ENCODE measurements at places on chromosomes 16 and 17. TPM values are rescaled to one million over a fixed set of nuclear protein-coding genes. Genes with fewer than 3 reads are reported as not detected.
A peak's percentile ranks its signal among the peaks of the same experiment; 100 is the strongest.

Gene RHBDL3
- not detected for total RNA-seq

Gene DCAF7
- total RNA-seq: 35.7 TPM

Gene MILR1
- total RNA-seq: 0.71 TPM

GRCh38 chr17:32970281-32970680 lies 21.4 kb upstream of the SPACA3 start:
- no peak for DNase-seq

DNA sequence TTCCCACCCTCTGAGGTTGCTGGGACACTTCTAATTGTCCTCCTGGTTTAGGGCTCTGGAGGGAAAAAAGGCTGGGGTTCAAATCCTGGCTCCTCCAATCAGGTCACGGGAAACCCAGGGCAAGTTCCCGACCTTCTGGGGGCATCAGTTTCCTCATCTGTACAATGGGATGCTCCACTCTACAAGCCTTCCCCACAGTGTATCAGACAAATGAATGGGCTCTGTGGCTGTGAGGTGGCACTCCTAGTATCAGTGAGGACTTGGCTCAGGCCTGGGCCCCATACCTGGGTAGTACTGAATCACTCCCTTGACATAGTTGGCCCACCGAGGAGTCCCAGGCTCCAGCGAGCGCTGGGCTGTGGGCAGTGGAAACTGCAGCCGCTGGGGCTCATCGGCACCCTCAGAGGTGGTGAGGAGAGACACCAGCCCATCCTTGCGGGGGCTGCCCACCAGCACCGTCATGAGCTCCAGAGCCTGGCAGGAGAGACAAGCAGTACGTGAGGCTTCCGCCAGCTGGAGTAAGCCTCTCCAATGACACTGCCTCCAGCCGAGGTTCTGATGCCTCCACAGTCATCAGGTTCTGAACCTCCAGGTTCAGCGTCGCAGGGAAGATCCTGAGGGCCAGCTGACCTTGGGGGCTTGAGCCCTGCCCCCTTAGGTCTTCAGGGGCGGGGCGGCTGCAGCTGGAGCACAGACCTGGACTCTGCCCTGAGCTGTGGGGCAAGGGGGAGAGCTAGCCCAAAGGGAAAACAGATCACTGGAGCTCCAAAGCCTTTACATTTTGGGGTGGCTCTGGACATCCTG lies 1.2 kb downstream of the GALK1 start:
- DNase-seq: no peak

DNA sequence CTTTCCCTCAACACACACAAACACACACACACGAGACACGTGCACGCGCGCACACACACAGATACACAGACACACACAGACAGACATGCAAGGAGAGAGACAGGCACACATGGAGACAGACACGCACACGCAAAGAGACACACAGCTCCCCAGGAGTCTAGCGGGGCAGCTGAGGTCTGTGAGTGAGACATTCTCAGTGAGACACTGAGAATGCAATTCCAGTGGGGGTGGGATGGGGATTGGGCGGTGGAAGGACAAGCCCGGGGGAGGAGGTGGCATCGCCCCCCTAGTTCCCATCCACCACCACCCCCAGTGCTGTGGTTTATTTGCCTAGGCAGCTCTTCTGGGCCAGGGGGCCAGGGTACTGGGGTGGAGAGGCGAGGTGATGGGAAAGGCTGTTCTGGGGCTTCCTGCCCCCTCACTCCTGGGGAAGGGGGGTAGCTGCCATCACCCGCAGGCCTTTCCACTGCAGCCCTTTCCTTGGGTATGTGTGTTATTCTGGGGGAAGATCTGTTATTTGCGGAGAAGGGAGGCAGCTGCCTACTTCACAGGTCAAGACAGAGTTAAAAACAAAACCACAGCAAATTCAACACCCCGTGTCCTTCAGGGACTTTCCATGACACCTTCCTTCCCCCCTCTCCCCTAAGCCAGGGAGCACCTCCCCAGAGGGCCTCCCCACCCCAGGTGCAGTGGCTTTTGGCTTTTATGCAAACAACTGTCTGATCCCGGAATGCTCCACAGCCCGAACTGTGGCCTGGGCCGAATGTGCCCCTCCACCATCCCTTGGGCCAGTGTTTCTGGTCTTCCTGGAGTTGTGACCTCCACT lies 18.0 kb downstream of the GRB7 start:
- DNase-seq: no peak

DNA sequence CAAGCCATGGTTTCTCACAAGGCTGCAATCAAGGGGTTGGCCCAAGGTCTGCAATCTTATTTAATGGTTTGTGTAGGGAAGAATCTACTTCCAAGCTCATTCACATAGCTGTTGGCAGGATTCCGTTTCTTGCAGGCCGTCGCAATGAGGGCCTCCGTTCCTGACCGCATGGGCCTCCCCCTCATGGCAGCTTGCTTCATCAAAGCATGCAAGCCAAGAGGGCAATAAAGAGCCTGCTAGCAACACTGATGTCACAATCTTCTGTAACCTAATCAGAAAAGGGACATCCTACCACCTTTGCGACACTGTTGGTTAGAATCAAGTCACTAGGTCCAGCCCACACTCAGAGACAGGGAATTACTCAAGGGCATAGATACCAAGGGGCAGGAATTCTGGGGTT lies 95.5 kb downstream of the CCT6B start:
- DNase-seq: no peak

DNA sequence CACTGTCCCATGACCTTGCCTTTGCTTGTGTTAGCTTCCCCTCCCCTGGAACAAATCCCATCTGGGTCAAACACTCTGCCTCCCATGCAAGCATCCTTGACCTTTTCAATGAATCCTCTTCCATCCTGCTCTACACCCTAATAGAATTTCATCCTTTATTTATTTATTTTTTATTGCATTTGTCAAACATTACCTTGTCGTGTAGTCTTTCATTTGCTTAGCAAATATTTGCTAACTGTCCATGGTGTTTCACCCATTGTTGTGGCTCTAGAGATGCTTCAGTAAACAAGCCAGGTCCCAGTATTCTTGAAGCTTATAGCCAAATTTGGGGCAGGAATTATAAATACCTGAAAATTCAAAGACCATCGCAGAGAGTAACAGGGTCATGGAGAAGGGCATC lies 51.0 kb upstream of the MRTFB start:
- no peak for DNase-seq

- DNase-seq: peak; percentile 75
These were observed at the start of gene AMFR for GRCh38 chr16:56425439-56425832. AMFR (minus strand) TSS chr16:56425545; CDS start chr16:56425327, 218 bp downstream.

GRCh38 chr16:73713778-73714495 lies 582.7 kb upstream of the PSMD7 start:
- DNase-seq: peak; percentile 51

DNA sequence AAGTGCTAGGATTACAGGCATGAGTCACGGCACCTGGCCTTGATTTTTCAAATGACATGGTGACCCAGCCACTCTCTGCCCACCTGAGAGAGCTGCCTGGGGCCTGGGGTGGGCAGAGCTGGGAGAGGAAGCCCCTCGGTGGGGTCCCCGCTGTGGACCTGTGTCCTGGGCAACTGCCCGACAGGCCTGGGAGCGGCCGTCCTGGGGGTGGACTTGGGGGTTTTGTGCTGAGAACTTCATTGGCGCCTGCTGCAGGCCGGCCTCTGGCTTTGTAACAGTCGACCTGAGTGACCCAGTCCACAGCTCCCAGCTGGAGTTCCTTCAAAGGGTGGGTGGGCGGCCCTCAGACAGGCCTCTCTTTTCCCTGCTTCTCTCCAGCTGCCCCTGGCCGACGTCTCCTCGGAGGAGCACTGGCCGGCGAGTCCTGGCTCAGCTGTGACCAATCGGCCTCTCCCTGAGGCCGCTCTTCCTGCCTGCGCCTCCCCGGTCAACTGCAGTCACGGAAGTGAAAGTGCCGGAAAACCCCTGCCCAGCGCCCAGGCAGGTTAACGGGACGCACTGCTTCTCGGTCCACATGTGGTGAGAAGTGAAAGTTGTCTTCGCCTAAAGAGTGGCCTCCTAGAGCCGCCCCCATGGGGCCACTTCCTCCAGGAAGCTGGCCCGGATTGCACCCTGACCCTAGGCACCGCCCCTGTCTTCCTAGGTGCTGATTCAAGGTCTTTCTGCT lies 5.5 kb downstream of the CBFA2T3 start:
- DNase-seq: no peak

DNA sequence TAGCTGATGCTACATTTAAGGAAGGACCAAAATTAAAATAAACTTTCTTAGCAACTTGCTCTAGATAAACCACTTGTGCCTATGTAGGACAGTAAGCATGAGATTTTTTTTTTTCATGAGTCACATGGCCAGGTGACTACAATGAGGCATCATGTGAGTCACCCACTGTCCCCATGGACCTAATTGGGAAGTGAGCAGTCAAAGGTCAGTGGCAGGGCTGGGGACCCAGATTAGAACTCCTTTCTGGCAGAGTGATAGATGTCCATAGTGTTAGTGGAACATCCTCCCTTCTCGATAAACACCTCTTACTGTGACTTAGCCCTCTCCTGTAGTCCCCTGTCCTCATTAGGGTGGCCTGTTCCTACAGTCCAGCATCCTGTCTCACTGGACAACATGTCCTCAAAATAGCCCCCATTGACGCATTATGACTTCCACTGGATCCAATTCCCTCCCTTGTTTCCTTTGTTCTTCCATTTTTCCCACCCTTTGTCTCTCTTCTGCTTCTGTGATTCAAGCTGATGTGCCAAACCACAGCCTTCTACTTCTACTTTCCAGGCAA lies 12.4 kb downstream of the ITGB3 start:
- no peak for DNase-seq

DNA sequence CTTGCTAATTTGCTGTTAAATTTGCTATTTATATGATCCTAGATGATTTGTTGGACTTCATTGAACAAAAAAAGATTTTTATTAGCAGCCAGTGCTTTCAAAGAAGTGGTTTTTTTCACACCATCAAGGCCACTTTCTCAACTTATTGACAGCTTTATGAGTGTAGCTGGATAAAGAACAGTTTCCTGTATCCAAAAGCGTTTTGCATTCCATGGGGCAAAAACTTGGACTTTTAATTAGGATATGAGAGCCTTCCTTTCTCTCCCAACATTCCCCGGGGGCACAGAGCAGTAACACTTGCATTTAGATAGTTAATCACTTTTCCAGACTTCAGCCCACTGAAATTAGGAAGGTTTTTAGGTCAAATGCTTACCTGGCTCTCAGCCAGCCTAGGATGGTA lies 177.1 kb upstream of the ELAC2 start:
- no peak for DNase-seq

Measured in HT-29 (cell line).